ENCODE measurements at places on chromosomes 1 and 21.

- no peak for DNase-seq
Measured at GRCh38 chr1:118339400-118340124, 154.5 kb upstream of the SPAG17 start.

DNA sequence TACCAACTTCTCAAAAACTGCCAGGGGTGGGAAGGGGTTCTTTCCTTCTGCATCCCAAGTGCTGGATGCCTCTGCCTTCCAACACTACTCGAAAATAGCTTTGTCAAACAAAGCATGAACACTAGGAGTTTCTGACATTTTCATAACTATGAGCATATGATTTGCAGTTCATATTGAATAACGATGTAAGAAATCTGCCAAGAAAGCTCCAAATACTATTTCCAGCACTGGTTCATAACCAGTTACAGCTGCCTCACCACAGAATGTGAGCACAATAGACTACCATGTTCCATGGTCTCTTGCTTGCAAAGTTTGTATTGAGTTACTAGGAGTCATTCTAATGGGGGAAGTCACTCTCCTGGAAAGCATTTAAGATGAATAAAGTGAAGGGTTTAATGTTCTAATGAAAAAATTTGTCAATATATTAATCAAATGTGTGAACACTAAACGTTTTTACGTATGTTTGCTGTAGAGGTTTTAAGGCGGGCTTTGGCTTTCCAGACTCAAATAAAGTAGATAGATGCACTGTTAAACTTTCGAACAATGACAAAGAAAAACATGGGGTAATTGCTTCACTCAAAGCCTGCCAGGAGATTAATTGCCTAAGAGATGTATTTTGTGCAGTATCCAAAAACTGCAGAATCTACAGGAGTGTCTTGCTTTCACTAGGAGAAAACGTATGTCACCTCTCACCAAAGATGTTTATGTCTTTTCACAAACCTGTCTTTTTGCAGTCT is 78.6 kb upstream of the UBE2U start:
- no peak for DNase-seq

DNA sequence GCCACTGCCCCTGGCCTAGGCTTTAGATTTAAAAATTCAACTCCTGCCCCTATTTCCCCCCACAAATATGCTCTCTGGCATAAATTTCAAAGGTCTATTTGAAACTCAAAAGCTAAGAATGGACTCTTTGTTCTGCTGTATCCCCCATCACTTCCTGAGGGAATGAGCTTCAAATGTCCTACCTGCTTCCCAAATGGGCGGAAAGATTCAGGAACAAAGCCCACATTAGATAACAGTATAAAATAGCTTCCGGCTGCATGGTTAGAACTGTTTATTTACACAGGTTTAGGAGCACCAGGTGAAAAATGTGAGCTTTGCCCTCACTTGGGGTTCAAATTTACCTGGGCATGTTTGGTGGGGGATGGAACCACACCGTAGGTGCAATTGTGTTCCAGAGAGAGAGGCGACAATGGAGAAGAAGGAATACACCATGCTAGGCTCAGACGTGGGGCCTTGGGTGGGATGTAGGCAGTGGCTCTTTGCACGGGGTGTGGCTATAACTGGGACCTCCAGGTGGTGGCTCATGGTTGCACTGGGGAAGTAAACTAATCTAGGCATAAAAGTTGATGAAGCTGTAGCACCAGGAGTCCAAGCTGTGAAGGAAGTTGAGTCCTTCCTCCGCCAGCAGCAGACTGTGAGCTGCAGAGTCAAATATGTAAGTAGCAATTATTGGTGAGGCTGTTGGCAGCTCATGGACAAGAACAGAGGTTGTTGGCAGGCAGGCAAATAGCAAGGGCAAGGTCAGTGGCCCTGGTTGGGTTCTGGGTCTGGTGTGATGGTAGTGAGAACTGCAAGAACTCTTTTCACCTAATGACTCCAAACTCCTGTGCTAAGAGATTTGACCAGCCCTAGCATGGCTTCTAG is 41.5 kb upstream of the SRSF10 start:
- no peak for DNase-seq

DNA sequence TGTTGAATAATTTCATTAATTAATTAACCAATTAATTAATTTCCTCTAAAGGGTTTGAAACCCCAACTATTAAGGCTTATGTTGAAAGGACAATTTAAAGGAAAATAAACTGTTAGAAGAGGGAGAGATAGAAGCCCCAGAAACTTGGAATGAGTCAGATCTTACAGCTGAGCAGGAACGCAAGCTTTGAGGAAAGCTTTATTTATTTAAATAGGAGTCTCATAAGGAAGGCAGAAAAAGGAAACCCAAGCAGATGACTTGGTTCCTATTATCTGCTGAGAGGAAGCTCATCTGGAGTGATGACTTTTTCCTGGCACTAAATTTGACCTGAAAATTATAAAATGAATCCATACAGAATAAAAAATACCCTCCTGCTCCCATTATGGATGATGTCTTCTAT is 105.1 kb downstream of the ROR1 start:
- no peak for DNase-seq

GRCh38 chr1:53015508-53015860 is 46.5 kb upstream of the PODN start:
- DNase-seq, result no peak

GRCh38 chr1:42847111-42847595 is 740 bp downstream of the ZNF691 start:
- no peak for DNase-seq

GRCh38 chr21:31258073-31258472 is 86.0 kb downstream of the TIAM1 start:
- no peak for DNase-seq

- no peak for DNase-seq
Measured at GRCh38 chr1:28074892-28075511, 13.4 kb downstream of the EYA3 start.

All from GM13976 (cell line).